ENCODE measurements at places on chromosomes 7 and 10.

GRCh38 chr7:151715666-151716315 lies 161.1 kb downstream of the PRKAG2 start:
- no peak for DNase-seq

DNA sequence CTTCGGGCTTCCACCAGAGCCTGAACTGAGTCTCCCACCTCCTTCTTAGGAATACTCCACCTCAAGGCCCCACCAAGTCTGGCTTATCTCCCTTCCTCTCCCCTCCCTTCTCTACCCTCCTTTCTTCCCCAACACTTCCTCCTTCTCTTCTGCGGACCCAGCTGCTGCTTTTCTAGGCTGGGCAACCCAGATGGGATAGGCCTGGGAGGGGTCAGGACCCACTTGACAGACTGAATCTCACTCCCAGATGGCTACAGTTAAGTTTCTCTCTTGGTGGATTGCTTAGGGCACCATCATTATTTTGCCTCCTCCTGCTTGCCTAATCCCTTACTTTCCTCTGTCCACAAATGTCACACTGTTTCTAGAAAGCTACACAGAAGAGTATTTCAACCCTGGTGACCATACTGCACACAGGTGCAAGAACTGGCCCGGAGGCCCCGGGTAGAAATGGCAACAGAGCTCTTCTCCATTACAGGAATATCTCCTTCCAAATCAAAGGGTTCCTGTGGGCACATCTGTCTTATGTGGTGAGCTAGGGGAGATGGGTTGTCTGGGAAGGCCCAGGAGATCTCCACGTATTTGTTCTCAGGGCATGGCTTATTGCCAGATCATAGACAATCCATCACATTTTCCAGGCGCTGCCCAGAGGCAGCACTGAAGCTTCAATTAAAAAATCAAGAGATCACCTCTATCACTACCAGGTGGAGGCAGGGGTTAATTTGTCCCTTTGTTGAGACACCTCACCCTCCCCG lies 5.1 kb upstream of the HOXA11 start:
- DNase-seq: no peak

DNA sequence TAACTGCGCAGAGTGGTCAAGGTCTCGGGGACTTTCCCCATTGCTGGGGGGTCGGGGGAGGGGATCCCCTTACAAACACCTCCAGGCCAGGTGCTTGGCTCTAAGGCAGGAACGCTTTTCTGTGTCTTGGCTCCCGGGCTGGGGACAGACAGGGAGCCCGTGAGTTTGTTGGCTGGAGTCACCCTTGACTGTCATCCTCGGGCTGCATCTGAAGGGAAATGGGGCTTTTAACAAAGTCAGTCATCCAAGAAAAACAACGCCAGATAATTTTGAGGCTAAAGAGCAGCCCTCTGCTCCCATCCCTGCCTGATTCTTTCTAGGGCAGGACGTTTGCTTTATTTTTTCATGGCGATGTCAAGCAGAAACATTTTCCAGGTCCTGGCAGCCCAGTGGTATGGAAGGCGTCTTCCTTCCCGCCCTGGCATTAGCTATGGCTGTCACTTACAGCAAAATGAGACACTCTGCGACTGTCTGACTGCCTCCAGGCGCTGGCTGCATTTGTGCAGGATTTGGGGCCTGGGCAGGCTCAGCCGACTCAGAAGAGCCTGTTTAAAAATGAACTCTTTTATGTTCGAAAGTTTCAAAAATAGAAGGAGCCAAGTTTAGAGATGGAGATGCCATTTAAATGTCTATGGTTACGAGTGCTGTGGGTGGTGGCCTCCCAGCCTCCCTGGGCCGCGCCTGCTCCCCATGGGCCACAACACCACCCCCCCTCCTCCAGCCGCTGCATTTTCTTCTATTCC lies 54.7 kb upstream of the TNS3 start:
- no peak for DNase-seq

GRCh38 chr10:130025811-130026485 lies 61.9 kb upstream of the EBF3 start:
- no peak for DNase-seq

- no peak for DNase-seq
These were observed 129.0 kb upstream of the PPP2R2D start for GRCh38 chr10:131771634-131772358.

- DNase-seq: no peak
These were observed 29.4 kb downstream of the ZRANB1 start for GRCh38 chr10:124971276-124971675.

DNA sequence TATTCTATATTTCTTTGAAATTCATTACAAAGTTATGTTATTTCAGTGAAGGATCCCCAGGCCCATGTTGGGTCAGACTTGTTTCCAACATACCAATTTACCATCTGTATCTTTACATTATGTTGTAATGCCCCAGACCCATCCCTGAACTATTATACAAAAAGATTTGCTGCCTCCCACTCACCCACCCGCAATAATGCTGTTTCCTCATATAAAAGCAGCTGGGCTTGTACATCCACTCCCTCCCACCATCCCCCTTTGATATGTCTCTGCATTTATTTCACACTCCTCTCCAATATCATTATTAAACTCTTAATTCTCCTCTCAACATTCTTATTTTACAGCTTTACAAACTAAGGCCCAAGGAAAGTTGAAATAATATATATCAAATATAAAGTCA lies 153.7 kb downstream of the DOCK4 start:
- DNase-seq: no peak

- no peak for DNase-seq
These were observed 60.5 kb downstream of the SEMA3C start for GRCh38 chr7:80858141-80858903.

GRCh38 chr7:99125505-99125865 lies 18.4 kb downstream of the SMURF1 start:
- no peak for DNase-seq

DNA sequence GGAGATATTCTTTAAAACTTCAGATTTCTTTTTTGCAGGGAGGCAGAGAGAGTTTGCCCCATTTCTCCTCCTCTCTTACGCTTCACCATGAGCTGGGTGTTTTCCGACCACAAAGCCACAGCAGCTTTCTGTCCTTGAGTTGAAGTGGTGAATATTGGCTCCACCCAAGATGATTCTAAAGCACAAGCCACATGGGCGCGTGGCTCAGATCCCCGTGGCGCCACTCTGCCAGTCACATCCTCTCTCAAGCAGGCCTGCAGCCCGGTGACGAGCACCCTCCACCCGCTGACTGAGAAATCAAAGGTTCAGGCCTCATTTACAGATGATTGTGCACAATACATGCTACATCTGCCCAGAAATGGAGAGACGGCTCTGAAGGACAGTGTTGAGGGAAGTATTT lies 27.6 kb upstream of the RNF32 start:
- peak; percentile 75 for DNase-seq

DNA sequence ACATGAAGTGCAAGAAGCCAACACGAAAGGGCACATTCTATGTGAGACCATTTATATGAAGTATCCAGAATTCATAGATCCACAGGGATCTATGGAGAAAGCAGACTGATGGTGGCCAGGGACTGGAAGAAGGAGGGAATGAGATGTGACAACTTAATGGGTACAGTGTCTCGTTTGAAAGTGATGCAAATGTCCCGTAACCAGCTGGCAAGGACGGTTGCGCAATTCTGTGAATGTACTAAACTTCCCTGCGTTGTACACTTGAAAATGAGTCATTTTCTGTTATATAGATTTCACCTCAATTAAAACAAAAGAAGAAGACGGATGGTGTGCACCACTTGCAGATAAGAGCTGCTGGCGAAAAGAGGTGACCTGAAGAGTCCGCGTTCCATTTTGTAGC lies 861.1 kb downstream of the TYW1 start:
- no peak for DNase-seq

GRCh38 chr10:78849731-78850130 lies 219.0 kb upstream of the ZMIZ1 start:
- DNase-seq: no peak

DNA sequence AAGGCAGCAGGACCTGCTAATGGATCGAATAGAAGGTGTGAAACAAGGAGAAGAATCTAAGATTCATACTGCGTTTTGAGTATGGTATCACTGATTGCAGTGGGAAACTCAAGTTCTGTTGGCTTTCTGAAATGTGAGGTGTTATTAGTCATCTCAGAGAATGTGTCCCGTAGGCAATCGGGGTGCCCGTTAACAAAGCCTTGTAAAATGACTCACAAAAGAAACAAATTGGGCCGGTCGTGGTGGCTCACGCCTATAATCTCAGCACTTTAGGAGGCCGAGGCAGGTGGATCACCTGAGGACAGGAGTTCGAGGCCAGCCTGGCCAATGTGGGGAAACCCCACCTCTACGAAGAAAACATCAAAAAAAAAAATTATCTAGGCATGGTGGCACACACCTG lies 118.2 kb upstream of the C7orf33 start:
- no peak for DNase-seq
